Right cardiac atrium (tissue), 5 donors: ENCODE measurements at places on chromosomes 3 and 15. TPM values are rescaled to one million over a fixed set of nuclear protein-coding genes. Genes with fewer than 3 reads are reported as not detected.

CD86 gene
- 5.4 TPM for total RNA-seq

FRMD5 gene
- total RNA-seq, result 44.6 TPM

CTXN2 gene
- total RNA-seq, result not detected

DNA sequence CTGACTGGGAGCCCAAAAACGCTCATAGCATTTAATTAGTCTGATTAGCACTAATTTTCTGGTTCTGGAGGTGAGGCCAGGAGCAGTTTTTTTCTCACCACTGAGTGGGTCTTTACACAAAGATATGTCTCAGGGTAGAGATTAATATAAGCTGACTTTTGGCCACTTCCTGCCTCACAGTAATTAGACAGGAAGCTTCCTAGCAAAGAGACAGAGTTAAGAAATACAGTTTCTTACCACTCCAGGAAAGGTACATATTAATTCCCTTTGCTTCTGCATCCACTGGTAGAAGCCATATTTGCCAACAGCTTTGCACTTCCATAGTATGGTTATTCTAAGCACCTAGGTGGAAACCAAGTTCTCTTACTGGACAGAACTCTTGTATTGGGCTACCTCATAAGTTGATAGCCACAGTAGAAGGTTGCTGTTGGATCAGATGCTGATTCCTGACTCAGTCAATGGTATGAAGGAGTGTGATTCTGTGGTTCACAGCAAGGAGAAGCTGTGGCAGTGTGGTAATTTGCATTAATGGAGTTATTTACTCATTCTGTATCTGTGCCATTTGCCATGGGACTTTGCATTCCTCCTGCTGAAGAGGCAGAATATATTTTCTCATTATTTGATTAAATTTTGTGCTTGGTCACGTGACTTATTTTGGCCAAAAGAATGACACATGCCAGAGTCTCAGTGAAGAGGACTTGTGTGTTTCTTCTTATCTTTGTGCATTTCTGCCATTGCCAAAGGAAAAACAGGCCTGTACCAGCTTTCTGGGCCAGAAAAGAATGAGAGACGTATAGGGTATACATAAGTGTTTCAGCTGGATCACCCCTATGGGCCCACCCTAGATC lies 17.5 kb upstream of the ZBTB20 start:
- no peak for DNase-seq

DNA sequence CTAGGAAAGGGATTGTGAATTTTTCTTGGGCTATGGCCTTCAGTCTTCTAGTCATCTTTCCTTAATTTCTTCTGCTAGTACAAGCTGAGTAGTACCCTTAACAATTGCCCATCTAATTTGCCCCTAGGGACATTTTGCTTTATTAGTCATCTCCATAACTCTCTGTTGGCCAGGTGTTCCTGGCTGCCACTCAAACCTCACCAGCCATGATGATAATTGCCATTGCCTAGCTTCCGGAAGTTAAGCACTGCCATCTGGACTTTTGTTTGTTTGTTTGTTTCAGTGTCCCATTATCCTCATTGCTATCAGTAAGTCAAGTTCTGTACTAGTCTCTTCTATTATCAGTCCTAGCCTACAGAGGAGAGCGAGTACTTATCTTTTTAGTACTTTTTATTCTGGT lies 36.6 kb upstream of the UBL7 start:
- DNase-seq, result no peak

- peak; percentile 51 for DNase-seq
These were observed 45.3 kb upstream of the ARL6 start for GRCh38 chr3:97719156-97719821.

- no peak for DNase-seq
These were observed 75.0 kb downstream of the TTBK2 start for GRCh38 chr15:42845581-42845980.

GRCh38 chr15:58235961-58236360 lies 97.8 kb downstream of the AQP9 start:
- DNase-seq, result no peak

- DNase-seq, result no peak
These were observed 67.4 kb upstream of the TLE3 start for GRCh38 chr15:70164910-70165715.

- peak; percentile 42 for DNase-seq
These were observed 33.8 kb downstream of the SLC9A9 start for GRCh38 chr3:143814443-143814889.
